ENCODE measurements at places on chromosomes 7 and 10.

DNA sequence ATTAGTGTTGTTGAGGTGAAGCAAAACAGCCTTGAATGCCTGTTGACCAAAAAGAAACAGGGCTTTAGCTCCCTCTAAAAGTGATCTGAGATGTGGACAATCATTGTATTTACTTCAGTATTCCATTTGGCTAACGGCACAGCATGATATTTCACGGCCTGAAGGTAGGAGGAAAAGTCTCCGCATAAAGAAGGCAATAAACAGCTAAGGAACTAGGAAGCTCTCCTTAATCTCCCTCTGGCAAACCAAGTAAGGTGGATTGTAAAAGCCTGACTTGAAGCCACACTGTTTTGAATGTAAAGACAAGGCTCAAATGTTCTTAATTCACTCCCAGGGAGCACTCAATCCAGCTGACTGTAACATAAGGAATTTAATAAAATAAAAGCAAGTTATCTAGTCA lies 160.0 kb upstream of the ZNF804B start:
- no peak for DNase-seq

DNA sequence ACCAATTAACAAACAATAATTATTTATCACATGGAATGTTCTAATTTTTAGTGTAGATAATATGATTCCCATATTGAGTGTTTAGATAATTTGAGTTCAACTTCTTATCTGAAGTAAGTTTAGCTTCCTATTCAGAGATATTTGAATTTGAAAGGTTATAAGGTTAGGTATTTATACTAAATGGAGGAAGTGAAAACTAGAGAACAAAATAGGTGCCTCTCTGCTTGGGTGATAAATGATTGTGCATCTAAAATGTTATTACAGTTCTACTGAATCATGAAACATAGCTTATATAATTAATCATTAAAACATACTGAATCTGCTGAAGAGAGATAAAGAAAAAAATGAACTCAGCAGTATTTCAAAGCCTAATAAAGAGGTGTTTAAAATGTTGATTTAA lies 1174.3 kb downstream of the XPNPEP1 start:
- no peak for DNase-seq

GRCh38 chr10:133251388-133252222 lies 13.9 kb downstream of the VENTX start:
- no peak for DNase-seq

DNA sequence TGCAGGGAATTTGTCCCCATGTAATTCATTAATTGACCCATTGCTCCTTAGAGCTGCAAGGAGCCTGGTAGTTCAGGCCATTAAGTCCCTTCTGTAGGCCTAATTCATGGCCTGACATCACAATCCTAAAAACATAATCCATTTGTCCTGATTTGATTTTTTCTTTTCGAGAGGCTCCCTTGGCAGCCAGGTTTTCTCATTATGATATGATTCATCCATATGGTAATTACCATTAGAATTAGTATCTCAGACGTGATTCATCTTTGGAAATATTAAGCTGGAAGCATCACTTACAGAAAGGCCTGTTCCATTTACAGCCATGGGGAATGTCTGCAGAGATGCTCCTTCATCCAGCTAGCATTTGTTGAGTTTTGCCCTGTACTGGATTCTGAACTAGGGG lies 128.5 kb downstream of the PLCE1 start:
- DNase-seq, result no peak

DNA sequence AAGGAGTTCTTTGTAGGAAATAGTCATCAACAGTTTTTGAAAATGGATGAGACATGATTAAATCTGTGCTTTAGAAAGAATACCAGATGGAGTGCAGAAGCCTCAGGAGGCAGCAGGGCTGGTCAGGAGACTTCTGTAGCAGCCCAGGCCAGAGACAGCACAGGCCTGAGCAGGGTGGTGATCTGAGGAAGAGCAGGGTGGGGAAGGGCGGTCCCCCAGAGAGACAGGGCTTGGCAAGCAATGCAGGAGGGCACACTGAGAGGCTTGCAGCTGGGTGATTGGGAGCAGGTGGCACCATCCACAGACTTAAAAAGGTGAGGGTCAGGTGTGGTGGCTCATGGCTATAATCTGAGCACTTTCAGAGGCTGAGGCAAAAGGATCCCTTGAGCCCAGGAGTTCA lies 4.3 kb upstream of the SMKR1 start:
- DNase-seq, result no peak

- DNase-seq, result no peak
These were observed 24.5 kb downstream of the ZEB1 start for GRCh38 chr10:31343551-31343950.

DNA sequence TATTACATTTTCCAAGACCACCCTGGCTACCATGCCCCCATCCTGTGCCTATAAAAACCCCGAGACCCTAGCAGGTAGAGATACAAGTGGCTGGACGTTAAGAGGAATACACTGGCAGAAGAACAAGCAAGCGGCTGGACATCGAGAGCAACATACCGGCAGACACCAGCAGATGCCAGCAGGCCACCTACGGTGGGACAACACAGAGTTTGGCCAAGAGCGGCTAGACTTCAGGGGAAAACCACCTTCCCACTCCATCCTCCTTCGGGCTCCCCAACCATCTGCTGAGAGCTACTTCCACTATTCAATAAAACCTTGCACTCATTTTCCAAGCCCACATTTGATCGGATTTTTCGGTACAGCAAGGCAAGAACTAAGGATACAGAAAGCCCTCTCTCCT lies 70.3 kb downstream of the ORC5 start:
- no peak for DNase-seq

GRCh38 chr10:4066581-4067390 lies 281.8 kb upstream of the KLF6 start:
- DNase-seq, result peak; percentile 45

DNA sequence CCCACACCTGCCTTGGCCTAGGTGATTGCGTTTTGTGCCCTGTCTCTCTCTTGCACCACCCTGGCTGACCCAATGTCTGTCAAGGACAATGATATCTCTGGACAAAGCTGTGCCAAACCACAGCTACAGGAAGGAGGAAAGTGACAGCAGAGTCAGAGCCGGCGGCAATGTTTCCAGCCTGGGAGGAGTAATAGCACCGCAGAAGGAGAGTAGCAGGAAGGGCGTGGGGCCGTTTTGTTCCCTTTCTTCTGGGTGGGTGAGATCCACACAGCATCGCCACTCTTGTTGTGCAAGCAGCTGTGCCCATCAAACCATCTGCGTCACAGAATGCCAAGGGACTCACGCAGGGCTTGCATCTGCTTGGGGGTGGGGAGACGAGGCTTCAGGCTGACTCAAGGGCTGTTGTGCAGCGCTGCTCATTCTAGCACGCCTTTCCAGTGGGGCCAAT lies 341.6 kb upstream of the AUTS2 start:
- DNase-seq, result no peak

GRCh38 chr10:23067939-23068775 lies 27.2 kb upstream of the MSRB2 start:
- DNase-seq, result peak; percentile 83

GRCh38 chr7:6655636-6656385 lies 18.7 kb downstream of the ZNF316 start:
- DNase-seq, result no peak

GRCh38 chr10:51875610-51876009 lies 176.2 kb upstream of the CSTF2T start:
- DNase-seq, result no peak

DNA sequence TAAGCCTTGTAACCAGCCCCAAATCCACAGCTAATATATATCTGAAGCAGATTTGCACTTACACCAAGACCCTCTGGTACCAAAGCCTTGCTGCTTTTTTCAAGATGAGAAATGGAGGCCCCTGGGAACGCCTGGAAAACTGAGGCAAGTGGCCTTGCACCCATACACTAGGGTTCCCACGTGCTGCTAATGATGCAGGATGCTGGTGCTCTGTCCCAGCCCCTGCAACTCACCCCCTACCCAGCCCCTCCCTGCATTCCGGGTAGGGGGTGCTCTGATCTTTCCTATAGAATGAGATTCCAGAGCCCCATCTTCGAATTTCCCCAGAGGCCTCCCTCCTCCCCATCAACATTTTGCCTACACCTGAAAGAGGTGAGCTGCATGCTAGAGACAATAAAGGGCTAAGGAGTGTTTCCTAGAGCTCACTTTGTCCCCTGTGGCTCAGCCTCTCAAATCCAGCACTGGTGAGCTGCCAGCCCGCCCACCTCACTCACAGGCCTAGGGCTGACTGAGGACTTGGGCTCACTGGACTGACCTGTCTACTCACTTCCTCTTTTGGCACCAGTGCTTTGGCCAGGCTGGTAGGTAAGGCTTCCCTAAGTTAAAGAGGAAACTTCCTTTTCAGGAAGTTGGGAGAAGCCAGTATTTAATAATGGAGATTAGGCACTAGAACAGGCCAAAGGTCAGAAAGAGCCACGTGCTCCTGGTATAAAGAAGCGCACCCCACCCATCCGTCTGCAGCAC lies 9.8 kb downstream of the RBP4 start:
- no peak for DNase-seq

GRCh38 chr7:101442426-101443070 lies 79.9 kb downstream of the COL26A1 start:
- DNase-seq, result no peak

DNA sequence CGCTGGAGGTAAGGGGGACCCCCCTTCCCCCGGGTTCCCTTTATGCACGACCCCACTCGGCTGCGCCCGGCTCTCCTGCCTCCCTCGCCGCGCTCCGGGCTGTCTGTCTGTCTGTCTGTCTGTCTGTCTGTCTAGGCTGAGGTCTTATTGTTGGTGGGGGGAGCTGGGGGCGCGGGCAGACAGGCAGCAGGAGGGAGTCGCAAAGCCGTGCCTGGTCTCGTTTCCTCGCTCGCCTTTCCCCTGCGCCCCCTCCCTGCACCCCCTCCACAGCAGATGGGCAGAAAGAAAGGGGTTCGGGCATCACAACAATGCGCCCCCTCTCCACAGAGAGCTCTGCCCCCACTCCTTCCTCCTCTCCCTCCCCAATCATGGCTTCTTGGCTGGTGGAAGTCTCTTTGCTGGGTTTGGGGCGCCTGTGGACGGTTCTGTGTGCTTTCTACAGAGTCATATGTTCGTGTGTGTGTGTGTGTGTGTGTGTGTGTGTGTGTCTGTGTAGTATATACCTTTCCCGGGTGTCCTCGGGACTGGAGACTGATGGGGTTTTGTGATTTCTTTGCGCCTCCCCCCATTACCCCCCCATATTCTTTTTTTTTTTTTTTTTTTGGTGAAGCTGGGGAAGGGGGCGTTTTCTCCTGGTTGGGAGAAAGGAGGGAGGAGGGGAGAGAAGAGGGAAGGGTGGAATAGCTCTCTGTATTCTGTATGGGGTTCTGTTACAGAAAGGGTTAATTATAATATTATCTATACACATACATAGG lies 1.9 kb downstream of the AUTS2 start:
- peak; percentile 18 for DNase-seq

GRCh38 chr7:94357076-94357475 lies 37.6 kb upstream of the COL1A2 start:
- no peak for DNase-seq

DNA sequence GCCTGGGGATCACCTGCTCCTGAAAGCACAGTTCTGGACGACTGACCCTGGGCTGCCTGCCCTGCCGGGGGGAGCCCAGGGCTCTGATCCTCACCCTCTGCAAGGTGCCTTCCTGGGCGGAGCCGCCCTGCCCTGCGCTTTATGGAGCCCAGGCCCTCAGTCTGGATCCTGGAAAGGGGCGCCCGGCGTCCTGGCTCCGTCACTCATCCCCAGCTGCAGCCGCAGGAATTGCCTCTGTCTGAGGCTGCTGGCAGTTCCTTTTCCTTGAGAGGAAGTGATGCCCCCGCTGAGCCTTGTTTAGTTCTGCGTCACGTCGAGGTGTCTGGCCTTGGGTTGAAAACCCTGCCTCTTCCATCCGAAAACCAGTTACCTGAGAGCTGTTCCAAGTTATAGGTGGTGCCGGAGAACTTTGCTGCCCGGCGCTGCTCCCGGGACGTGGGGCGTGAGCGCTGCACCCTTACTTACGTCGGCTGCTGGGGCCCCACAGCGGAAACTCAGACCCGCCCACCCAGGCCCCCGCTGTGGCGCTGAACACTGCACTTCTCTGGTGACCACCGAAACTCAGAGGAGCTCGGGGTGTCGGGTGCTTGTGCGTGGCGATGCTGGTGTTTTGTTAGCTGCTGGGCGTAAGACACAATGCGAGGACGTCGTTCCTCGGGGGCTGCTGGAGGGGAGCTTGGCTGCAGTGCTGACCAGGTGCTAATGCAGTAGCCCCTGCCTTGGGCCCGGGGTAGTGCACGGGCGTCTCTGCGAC lies 5.4 kb downstream of the MAFK start:
- no peak for DNase-seq

DNA sequence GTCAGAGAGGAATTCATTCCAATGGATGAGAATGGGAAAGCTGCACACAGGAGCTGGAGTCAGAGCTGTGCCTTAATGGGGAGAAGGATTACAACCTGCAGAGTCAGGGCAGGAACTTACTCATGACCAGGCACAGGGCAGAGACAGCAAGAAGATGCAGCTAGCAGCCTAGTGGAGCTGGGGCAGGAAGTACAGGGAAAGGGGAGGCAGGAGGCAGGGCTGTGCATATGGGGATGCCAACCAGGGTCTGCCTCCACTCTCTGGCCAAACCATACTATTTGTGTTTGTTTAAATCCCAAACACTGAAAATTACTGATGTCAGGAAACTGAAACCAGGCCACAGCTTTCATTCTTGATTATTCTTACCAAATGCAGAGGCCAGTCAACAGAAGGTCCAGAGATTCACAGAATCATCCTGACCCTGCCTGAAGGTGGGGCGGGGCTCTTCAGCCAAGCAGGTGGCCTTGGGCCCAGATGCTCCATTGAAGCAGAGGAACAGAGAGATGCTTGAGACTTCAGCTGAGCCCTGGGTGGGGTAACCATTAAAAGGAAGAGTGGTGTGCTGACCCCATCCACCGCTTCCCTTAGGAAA lies 461.9 kb downstream of the KCNMA1 start:
- no peak for DNase-seq

GRCh38 chr7:30548845-30549244 lies 44.2 kb upstream of the GGCT start:
- peak; percentile 62 for DNase-seq
